ENCODE measurements at places on chromosomes 3 and 15. TPM values are rescaled to one million over a fixed set of nuclear protein-coding genes. Genes with fewer than 3 reads are reported as not detected.

GRCh38 chr3:66483006-66483405, 17.8 kb downstream of the LRIG1 start:
- ATAC-seq = peak; percentile 81

GRCh38 chr15:85667491-85668424, 127.0 kb downstream of the KLHL25 start:
- peak; percentile 94 for ATAC-seq

GRCh38 chr3:42500091-42500490, 2.4 kb upstream of the VIPR1 start:
- ATAC-seq = no peak

GXYLT2 gene
- 6.2 TPM for total RNA-seq

- ATAC-seq = no peak
These were observed 30.1 kb downstream of the SST start for GRCh38 chr3:187639927-187640568.

ZMAT3 gene
- 28.8 TPM for total RNA-seq

DNA sequence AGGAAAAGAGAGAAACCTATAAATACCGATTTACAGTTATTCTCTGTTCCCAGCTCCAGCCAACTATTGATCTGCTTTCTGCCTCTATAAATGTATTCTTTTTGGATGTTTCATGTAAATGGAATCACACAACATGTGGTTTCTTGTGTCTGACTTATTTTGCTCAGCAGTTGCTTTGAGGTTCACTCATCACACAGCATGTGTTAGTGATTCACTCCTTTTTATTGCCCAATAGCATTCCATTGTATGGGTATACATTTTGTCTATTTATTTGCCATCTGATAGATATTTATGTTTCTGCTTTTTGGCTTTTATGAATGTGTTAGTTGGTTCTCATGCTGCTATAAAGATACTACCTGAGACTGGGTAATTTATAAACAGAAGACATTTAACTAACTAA, 23.6 kb downstream of the CCR1 start:
- ATAC-seq = no peak

DNA sequence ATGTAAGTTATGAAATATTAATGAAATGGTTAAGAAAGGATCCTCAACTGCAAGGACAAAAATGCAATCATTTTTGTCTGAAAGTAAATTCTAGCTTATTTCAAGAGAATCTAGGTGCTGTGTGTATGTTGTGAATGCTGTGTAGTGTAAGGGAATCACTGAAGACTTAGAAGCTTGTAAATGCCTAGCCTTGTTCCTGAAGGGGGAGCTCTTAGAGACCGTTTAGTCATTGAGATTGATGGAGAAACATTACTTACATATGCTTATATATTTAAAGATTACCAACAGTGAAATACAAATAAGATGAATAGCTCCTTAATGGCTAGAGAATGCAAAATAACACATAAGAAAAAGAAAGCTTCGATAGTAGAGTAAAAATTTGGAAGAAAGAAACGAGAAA, 67.9 kb downstream of the CNTN4 start:
- no peak for ATAC-seq

- ATAC-seq = no peak
These were observed 69.7 kb downstream of the PDZRN3 start for GRCh38 chr3:73555076-73555475.

DNA sequence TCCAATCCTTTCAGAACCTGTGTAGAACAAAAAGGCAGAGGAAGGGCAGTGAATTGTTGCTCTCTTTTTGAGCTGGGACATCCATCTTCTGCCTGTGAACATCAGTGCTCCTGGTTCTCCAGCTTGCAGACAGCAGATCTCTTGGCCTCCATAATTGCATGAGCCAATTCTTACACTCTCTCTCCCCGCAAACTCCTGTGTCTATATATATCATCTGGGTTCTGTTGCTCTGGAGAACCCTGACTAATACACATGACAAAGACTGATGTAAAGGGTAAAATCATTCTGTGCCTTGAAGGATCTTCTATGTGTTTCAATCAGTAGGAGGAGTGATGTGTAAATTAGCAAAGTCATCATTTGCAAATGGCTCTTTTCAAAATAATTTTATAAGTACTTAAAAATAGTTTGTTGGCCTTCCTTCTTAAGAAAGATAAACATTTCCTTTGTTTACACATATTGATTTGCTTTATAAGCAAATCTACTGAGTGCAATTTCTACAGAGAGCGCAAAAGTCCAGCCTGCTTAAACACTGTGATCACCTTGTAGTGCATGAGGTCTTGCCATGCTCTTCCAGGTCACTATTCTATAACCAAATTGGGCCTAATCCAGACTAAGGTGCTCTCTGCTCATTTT, 154.9 kb upstream of the ANKRD28 start:
- ATAC-seq = no peak

- ATAC-seq = no peak
These were observed 54.7 kb downstream of the ITPR1 start for GRCh38 chr3:4547799-4548198.

CCDC13 gene
- total RNA-seq = 7.4 TPM

GRCh38 chr15:38868326-38869114, 303.9 kb upstream of the RASGRP1 start:
- ATAC-seq = peak; percentile 66

PLCB2 gene
- total RNA-seq = 11.4 TPM

- ATAC-seq = no peak
These were observed 66.0 kb upstream of the CMSS1 start for GRCh38 chr3:99751649-99752048.

- ATAC-seq = no peak
These were observed 504.6 kb upstream of the NECTIN3 start for GRCh38 chr3:110567029-110567428.

GRCh38 chr15:78618490-78618934, 2.3 kb downstream of the CHRNA3 start:
- peak; percentile 73 for ATAC-seq

EXD1 gene
- total RNA-seq = not detected

TGM5 gene
- 1.3 TPM for total RNA-seq

DNA sequence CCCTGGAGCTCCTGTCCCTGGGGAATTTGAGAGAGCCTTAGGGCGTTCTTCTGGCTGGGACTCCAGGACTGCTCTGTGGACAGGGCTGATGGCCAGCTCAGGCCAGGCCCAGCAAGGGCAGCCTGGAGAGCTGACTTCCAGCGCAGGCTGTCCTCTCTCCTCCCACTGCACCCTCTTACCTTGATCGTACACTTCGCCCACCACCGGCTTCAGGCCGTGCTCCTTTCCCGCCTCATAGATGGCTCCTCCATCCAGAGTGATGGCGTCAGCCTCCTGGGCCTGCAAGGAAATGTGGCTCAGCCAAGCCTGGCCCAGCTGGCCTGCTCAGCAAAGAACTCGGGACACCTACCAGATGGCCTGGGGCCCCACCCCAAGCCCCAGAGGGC, 3.1 kb downstream of the MELTF start:
- no peak for ATAC-seq

DNA sequence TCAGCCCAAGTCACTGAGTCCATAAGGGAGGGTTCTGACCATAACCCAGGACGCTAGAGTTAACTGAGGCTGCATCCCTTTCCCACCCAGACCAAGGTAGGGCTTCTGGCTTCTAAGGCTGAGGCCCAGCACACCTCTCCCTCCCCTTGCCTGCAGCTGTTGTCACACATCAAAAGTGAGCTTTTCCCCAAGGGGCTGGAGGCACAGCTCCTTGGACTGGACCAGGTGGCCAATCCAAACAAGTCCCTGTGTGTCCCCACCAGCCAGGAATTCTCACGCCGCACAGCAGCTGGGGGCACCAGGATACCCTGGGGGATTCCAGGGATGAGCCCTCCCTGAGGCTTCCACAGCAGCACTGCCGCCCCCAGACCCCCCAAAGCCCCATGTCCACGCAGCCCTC, 22.3 kb upstream of the ISLR2 start:
- no peak for ATAC-seq

DNA sequence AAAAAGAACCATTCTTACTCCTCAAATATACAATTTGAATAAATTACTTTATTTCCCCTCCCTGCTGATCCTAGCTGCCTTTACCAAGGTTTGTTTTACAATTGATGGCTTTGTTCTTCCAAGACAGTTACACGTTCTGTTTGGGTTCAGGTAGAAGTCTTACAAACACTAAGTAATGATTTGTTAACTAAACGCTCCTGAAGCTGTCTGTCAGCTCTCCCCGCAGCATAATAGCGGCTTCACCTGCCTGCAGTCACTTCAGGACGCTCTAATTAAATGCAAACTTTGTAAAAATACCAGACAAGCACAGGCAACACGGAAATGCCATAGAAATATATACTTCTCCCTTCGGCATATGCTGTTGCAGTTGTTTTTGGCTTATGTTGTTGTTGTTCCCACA, 176.4 kb upstream of the MDFIC2 start:
- no peak for ATAC-seq

- peak; percentile 75 for ATAC-seq
These were observed 129.4 kb downstream of the VGLL4 start for GRCh38 chr3:11514191-11514821.
